Mucosa of gallbladder (tissue), 1 donor: ENCODE measurements at places on chromosomes 13 and 19. TPM values are rescaled to one million over a fixed set of nuclear protein-coding genes. Genes with fewer than 3 reads are reported as not detected.

DNA sequence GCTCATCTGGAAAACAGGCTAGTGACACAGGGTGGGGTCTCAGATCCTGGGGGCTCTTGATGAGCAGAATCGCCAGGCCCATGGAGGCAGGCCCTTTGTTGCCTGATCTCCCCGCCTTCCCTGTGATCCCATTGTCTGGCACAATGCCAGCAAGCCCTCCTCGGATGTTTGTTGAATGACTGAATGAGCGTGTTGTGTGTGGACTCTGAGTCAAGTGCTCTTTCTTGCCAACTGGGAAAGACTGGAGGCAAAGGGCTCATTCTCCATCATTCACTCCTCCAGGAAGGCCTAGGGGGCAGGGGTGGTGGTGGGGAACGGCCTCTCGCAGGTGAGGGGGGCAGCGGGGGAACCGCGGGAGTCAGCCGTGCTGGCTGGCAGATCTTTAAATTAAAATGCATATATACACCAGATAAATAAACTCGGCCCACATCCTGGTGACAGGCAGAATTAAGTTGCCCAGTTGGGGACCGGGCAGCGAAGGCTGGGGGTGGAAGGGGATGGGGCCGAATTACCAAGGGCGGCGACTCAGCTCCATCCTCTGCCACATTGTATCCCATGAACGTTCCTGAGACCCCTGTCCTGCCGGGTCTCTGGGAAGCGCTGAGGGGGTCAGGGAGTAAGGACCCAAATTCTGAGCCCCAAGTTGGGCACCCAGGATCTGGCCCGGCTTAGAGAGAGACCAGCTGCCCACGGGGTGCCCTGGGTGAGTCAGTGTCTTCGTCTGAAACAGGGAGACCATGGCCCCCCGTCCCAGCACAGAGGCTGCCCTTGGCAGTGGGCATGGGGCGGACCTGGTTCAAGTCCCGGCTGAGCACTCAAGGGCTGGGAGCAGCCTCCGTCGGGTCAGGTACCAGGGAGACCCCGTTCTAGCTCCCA, 24.5 kb downstream of the EFNA2 start:
- no peak for DNase-seq

DNA sequence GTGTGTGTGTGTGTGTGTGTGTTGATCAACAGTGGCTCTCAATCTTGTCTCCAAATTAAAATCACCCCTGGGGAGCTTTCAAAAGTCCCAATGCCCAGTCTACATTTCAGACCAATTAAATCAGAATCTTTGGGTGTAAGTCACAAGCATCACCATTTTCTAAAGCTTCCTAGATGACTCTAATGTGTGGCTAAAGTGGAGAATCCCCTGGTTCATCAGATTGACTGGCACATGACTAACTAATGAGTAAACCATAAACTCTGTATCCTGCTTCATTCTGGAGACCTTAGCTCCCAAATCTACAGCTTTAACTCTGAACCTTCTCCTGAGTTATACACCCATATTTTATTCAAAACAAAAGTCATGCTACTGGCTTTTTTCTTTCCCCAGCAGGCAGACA, 131.3 kb downstream of the SUCLA2 start:
- no peak for DNase-seq

GRCh38 chr19:33569821-33570220, 48.2 kb upstream of the PEPD start:
- no peak for DNase-seq

NFILZ gene
- total RNA-seq = not detected

- DNase-seq = no peak
These were observed 19.1 kb upstream of the WDR18 start for GRCh38 chr19:964761-965694.

DNA sequence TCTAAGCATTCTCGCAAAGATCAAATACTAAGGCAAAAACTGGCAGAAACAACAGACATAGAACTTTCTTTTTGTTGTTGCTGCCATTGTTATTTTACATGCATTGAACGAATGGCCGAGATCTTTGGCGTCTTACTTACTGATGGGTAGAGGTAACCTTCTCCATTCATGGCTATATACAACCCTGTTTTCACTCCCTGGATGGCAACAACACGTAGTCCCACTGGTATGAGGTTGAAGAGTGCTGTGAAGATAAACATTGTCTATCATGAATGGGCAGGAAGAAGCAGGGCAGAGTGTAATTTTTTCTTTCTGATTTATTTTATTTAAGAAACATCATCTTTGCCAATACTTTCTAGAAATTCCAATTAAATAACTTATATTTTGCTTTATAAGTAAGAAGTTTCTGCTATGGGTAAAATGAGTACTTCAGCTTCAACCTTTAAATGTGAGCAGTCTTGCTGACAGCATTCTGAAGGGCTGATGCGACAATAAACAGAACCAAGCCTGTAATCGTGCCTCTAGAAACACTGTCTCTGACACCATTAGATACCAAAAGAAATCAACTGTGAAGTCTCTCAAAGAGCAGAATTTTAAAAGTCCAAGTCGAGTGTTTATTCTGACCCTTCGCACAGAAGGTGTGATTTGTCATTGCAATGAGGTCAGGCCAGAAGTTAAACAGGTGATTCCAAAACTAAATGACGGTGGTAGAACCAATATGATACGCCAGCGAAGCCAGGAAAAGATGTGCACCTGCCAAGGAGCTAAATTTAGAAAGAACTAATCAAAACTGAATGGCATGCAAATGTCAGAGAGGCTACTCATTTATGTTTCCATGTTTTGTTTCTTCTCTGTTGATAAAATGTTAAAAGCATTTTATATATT, 416.4 kb downstream of the ITGBL1 start:
- DNase-seq = no peak

DNA sequence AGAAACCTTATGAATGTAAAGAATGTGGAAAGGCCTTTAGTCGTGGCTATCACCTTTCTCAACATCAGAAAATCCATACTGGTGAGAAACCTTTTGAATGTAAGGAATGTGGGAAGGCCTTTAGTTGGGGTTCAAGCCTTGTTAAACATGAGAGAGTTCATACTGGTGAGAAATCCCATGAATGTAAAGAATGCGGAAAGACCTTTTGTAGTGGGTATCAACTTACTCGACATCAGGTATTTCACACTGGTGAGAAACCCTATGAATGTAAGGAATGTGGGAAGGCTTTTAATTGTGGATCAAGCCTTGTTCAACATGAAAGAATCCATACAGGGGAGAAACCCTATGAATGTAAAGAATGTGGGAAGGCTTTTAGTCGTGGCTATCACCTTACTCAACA, 20.8 kb downstream of the ZNF283 start:
- no peak for DNase-seq

DNA sequence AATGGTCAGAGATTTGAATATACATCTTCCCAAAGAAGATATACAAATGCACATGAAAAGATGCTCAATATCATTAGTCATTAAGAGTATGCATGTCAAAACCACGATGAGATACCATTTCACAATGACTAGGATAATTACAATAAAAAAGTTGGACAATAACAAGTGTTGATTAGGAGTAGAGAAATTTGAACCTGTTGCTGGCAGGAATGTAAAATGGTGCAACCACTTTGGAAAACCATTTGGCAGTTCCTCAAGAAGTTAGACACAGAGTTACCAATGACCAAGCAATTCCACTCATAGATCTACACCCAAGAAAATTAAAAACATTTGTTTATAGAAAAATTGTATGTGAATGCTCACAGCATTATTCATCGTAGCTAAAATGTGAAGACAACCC, 33.2 kb upstream of the STARD13 start:
- no peak for DNase-seq

- peak; percentile 43 for DNase-seq
These were observed 42.4 kb upstream of the WDFY2 start for GRCh38 chr13:51541809-51542258.

CCDC70 gene
- not detected for total RNA-seq
